ENCODE measurements at places on chromosomes 5 and 9. TPM values are rescaled to one million over a fixed set of nuclear protein-coding genes. Genes with fewer than 3 reads are reported as not detected.

DNA sequence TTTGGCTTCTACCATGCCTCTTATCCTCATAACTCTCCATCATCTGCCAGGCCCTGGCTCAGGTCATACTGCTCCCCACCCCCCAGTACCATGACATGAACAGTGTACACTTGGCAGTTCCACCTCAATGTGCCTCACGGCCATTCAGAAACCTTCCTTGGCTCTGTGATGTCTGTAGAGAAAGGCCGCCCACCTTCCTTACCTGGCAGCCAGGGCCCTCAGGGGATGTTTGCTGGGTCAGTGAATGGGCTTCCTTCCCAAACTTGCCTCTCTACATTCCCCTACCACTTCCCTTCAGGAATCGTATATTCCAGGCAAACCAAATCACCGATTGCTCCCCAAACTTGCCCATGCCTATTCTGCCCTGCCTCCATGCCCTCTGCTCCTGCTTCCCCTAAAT lies 101.1 kb downstream of the PSD2 start:
- no peak for DNase-seq

DNA sequence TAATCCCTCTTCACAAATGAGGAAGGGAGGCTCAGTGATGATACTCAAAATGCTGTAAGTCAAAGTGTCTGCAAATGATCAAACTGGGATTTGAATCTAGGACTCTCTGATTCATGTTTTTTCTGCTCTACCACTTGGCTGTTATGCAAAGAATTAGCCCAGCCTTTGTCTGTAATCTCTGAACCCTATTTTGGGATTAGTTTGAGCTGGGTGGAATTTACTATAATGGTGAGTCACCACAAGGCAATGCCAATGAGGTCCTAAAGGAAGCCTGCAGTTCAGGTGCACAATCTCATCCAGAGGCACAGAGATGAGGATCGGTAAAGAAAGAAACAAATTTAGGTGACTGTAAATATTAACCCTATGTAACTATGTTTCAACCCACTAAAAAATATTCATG lies 29.2 kb downstream of the RFK start:
- DNase-seq = no peak

GRCh38 chr5:120615967-120616645 lies 152.0 kb downstream of the PRR16 start:
- no peak for DNase-seq

GRCh38 chr5:59186623-59187022 lies 603.7 kb downstream of the RAB3C start:
- DNase-seq = no peak

DOCK2 gene
- 0.17 TPM for polyA plus RNA-seq

FAM153A gene
- 0.06 TPM for polyA plus RNA-seq

NUP188 gene
- 25.6 TPM for polyA plus RNA-seq

Measured in keratinocyte (primary cell).